Heart left ventricle (tissue), 16 donors: ENCODE measurements at places on chromosomes 13 and 19. TPM values are rescaled to one million over a fixed set of nuclear protein-coding genes. Genes with fewer than 3 reads are reported as not detected.
A peak's percentile ranks its signal among the peaks of the same experiment; 100 is the strongest.

DNA sequence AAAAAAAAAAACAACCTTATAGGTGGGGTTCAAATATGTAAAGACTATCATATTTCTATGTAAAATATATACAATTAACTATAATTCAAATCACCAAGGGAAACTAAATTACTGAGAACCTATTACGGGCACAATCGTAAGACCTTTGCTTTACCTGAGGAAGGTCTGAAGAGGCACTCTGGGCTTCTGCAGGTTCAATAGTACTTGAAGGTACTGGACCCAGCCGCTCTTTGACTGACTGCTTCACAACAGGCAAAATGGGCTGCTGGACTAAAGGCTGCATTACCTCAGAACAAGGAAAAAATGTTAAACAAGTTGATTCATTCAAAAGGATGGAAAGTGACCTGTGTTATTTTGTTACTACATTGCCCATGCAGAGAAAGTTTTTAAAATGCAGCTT lies 51.8 kb downstream of the RBM26 start:
- no peaks in the 10 kb centered on the region for H3K27me3 ChIP-seq
- no peaks in the 10 kb centered on the region for H3K4me1 ChIP-seq
- no peak overlapping the region for H3K4me3 ChIP-seq
- H3K36me3 ChIP-seq = peaks cover 26% of the 10 kb centered on the region
- H3K27ac ChIP-seq = no peak overlapping the region

Gene CADM4
- 12.2 TPM for polyA plus RNA-seq

DNA sequence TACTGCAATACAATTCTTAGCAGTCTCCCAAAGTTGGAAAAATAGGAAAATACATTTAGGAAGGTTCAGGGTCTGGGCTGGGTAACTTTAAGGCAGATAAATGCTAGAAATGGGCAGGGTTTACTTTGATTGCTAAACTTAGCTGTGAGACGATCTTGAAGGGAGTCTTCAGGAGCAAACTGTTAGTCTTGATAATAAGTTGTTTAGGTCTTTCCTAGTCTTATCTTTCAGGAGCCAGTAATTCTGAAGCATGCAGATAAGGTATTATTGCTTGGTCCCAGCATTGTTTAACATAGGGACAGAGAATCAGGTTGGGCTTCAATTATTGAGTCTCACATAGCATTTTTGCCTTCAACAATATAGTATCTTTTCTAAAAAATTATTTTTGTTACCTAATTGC lies 262.4 kb upstream of the MIR17HG start:
- H3K27me3 ChIP-seq = no peaks in the 10 kb centered on the region
- DNase-seq = no peak

DNA sequence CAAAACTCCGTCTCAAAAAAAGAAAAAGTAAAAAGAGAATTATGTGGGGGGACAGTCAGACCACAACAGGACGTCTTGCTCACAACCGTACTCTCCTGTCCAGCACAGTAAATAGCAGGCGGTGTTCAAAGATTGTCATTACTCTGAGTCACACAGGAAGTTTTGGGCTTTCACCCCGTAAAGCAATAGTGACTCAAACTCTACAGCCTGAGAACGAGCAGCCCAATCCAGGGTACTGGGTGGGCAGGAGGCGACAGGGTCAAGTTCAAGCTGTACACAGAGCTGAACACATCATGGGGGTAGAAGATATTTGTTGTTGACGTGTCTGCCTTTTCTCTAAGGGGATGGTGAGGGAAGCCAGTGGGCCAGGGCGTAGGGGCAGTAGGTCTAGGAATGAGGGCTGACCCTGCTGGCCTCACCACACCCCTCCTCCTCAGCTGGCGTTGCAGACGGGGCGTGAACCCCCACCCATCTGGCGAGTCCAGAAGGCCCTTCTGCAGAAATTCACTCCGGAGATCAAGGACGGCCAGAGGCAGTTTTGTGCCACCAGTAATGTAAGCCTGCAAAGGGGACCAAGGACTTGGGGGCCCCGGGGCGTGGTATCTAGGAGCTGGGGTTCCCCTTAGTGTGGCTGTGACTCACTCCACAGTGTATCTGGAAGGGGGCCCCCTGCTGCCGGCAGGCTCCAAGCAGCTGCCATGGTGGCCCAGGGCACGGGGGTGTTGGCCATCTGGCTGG lies 23.3 kb downstream of the PRR12 start:
- no peak overlapping the region for H3K27ac ChIP-seq
- no peaks in the 10 kb centered on the region for H3K27me3 ChIP-seq
- H3K4me1 ChIP-seq = no peaks in the 10 kb centered on the region
- H3K36me3 ChIP-seq = peaks cover 11% of the 10 kb centered on the region
- H3K4me3 ChIP-seq = no peak overlapping the region

DNA sequence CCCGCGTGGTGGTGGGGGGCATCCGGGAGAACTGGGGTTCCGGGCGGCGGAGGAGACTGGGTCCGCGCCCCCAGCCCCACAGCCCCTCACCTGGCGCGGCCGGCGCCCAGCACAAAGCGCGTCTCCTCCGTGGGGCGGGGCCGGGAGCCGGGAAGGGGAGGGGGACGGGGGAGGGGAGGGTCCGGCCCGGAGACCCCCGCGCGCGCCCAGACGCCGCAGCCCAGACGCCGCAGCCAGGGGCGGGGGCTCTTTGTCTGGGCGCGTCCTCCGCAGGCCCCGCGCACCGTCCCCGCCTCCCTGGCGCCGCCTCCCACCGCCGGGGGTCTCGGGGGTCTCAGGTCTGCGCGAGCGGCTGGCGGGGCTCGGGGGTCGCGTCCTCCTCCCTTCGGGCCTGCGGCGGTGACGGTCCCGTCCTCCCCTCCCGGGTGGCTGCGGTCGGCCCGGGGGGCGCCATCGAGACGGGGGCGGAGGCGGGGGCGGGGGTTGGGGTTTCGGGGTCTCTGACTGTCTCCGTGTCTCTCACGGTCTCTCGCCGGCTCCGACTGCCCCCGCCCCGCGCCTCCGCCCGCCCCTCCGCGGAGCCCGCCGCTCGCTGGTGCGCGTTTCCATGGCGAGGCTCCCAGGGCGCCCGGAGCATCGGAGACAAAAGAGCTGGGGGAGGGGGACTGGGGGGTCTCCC lies at the start of gene PLPPR3:
PLPPR3 (minus strand) TSS at position 131 of the 679 bp plus-strand sequence. CDS start 396 bp downstream, outside the sequence.
- H3K27ac ChIP-seq = no peak within 1 kb of the TSS
- H3K36me3 ChIP-seq = no peaks in the 10 kb centered on the region

DNA sequence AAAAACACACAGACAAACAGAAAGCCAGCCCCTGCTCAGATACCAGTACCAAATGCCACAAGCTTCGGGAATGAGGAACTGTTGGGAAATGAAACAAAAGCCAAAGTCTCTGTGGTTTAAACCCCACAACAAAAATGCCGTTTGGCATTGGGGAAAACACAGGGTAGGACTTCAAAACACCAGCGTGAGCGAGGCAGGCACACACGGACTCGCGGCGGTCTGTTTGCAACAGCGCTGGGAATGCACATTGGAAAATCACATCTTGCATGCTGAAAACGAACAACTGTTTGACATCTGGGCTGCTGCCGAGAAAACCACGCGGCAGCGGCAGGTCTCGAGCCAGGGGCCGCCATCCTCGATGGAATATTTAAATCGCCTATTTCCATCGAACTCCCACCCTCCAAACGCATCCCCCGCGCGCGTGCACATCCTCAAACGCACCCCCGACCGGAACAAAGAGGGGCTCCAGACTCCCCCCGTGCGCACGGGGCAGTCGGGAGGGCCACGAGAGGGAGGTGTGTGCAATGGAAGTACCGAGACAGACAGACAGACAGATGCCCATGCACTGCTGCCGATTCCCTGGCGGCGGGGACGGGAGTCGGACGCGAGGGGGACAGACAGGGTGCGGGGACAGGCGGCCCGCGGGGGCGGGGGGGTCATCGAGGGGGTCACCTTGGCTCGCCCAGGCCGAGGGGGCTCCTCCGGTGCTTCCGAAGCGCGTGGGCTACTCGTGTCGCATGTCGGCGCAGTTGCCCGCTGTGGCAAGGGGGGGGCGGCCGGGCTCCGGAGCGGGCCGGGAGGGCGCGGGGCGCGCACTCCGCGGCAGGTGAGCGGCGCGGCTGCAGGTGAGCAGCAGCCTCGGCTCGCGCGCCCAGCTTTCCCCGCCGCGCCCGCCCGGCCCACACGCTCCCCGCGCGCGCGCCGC lies at the start of gene GPR12:
GPR12 (minus strand) TSS at position 880 of the 925 bp plus-strand sequence. CDS start 959 bp downstream, outside the sequence.
- no peak for DNase-seq
- H3K27me3 ChIP-seq = peaks cover 25% of the 10 kb centered on the region
- no peaks in the 10 kb centered on the region for H3K36me3 ChIP-seq
- no peaks in the 10 kb centered on the region for H3K4me1 ChIP-seq

DNA sequence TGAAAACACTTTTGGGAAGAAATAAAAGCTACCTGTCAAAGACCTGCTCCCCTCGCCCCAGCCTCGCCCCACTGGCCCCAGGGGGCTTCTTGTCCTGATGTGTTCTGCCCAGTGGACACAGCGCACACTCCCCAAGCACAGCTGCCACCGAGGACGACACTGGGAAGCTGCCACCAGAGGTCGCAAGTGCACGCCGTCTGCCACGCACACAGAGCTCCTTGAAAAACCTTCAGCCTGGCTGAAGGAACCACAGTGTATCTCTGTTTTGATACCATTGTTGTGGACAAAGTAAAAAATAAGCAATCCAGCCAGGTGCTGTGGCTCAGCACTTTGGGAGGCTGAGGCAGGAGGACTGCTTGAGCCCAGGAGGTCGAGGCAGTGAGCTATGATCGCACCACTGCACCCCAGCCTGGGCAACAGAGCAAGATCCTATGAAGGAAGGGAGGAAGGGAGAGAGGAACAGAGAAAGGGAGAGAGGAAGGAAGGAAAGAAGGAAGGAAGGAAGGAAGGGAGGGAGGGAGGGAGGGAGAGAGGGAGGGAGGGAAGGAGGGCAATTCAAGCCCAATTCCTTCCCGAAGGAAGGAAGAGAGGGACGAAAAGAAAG lies 57.3 kb downstream of the CEBPG start:
- no peaks in the 10 kb centered on the region for H3K27me3 ChIP-seq
- no peak overlapping the region for H3K27ac ChIP-seq
- H3K4me3 ChIP-seq = no peak overlapping the region
- H3K4me1 ChIP-seq = no peaks in the 10 kb centered on the region
- peak; percentile 54 for DNase-seq

- no peak overlapping the region for H3K4me3 ChIP-seq
- H3K27ac ChIP-seq = no peak overlapping the region
- no peaks in the 10 kb centered on the region for H3K36me3 ChIP-seq
- no peak for DNase-seq
- no peaks in the 10 kb centered on the region for H3K4me1 ChIP-seq
Measured at GRCh38 chr19:39186391-39186790, 10.4 kb upstream of the NCCRP1 start.

- H3K36me3 ChIP-seq = peaks cover 31% of the 10 kb centered on the region
- no peak overlapping the region for H3K27ac ChIP-seq
- no peaks in the 10 kb centered on the region for H3K27me3 ChIP-seq
Measured at GRCh38 chr13:110888390-110888789, 26.5 kb downstream of the ANKRD10 start.

DNA sequence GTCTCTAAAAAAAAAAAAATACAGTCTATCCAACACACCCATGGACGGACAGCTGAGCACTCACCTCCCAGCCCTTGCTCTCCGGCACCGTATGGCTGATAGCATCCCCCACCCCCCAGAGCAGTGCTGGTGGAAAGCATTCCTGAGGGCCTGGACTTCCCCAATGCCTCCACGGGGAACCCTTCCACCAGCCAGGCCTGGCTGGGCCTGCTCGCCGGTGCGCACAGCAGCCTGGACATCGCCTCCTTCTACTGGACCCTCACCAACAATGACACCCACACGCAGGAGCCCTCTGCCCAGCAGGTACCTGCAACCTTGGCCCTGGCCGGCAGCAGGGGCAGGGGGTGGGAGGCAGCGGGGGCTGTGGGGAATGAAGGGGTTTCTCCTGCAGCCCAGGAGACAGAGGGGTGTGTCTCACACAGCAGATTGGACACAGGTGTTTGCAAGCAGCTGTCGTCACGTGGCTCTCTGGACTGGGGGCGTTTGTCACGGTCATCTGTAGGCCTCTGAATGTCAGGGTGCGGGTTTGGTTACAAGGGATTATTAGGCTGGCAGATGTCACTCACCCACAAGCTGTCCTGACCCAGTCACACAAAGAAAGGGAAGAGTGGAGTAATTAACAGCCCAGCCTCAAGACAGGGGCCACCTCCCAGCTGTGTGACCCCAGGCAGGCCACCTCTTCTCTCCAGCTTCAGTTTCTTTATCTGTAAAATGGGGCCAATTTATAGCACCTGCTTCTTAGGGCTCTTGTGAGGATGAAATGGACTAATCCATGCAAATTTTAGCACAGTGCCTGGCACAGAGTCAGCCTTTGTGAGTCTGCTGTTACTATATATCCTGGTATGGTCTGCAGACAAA lies 19.3 kb downstream of the PLD3 start:
- H3K4me3 ChIP-seq = no peak overlapping the region
- peaks cover 14% of the 10 kb centered on the region for H3K4me1 ChIP-seq
- H3K27me3 ChIP-seq = no peaks in the 10 kb centered on the region
- no peak overlapping the region for H3K27ac ChIP-seq
- DNase-seq = no peak
- H3K36me3 ChIP-seq = peaks cover 65% of the 10 kb centered on the region

GRCh38 chr19:19230999-19231398 lies 19.2 kb downstream of the NCAN start:
- H3K27ac ChIP-seq = no peak overlapping the region
- H3K27me3 ChIP-seq = peaks cover 16% of the 10 kb centered on the region
- DNase-seq = no peak
- no peaks in the 10 kb centered on the region for H3K4me1 ChIP-seq

- H3K4me3 ChIP-seq = no peak overlapping the region
- H3K36me3 ChIP-seq = no peaks in the 10 kb centered on the region
- no peak overlapping the region for H3K27ac ChIP-seq
Measured at GRCh38 chr13:100825557-100825956, 151.0 kb upstream of the TMTC4 start.

DNA sequence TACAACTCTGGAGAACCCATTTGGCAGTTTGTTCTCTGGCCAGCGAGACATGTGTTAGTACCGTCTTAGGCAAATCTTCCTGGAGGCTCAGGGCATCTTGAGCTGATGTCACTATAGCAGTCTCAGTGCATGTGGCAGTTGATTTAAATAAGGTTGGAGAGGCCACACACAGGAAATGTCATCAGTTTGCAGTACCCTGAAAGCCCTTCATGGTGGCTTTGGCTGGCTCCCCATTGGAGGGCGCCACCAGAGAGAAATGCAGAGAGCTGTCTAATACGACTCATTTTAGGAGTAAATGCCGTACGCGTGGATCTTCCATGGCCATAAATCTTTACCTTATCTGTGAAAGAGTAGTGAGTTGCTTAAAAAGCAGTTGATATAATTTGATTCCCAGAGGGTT lies 163.1 kb downstream of the STK24 start:
- H3K4me1 ChIP-seq = no peaks in the 10 kb centered on the region
- no peaks in the 10 kb centered on the region for H3K36me3 ChIP-seq
- DNase-seq = no peak
- no peaks in the 10 kb centered on the region for H3K27me3 ChIP-seq
- H3K4me3 ChIP-seq = no peak overlapping the region

Gene CYP2F1
- polyA plus RNA-seq = not detected

- no peaks in the 10 kb centered on the region for H3K36me3 ChIP-seq
- no peak for DNase-seq
- no peaks in the 10 kb centered on the region for H3K4me1 ChIP-seq
- no peak overlapping the region for H3K4me3 ChIP-seq
Measured at GRCh38 chr13:112450904-112451240, 74.7 kb downstream of the SPACA7 start.

Gene CEACAM1
- 1.6 TPM for polyA plus RNA-seq
